ENCODE measurements at places on chromosomes 4 and X.

GRCh38 chr4:71460371-71460770, 121.6 kb downstream of the SLC4A4 start:
- no peak for DNase-seq

GRCh38 chr4:89212666-89213381, 94.8 kb downstream of the GPRIN3 start:
- DNase-seq: no peak

DNA sequence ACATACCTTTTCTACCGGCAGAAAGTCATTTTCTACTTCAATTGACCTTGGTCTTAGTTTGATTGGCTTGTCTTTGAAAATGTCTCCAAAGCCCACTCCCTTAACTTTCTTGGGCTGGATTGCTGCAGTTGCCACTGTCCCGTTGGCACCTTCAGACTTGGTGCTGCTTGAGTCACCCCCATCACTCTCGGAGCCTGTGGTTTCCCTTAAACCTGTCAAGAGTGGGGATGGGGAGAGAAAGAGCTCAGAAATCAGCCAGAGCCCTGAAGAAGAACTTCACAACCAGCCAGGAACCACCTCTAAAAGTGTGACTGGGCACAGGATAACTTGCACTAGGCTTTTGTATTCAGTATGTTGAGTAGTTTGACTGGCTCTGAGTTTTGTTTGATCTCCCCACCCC, 168.5 kb upstream of the MAP3K15 start:
- DNase-seq: no peak

DNA sequence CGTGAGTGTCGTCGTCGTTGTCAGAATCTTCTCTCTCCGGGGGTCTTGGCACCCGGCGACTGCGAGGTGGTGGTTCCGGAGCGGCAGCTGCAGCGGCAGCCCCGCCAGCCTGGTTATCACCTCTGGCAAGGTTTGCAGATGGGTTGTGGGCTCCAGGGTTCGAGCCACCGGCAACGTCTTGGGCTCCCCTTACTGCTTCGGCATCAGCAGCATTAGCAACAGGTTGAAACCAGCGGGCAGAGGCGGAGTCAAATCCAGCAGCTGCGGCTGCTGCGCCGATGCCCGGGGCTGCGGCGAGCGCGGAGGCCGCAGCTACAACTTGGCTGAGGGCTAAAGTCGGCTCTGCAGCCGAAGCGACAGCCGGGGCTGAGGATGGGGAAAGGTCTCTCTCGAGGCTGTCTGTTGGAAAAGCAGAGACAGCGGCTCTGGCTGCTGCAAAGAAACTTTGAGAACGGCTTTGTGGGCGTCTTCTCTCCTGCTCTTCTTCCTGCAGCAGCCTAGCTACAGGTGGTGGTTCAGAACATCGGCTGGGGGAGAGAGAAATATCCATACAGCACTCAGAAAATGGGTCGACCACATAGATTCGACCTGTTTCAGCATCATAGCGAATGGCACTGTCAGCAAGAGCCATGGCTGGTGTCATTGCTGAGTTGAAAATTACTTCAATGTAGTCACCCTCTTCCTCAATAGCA, 3.6 kb downstream of the IRS4 start:
- DNase-seq: no peak

DNA sequence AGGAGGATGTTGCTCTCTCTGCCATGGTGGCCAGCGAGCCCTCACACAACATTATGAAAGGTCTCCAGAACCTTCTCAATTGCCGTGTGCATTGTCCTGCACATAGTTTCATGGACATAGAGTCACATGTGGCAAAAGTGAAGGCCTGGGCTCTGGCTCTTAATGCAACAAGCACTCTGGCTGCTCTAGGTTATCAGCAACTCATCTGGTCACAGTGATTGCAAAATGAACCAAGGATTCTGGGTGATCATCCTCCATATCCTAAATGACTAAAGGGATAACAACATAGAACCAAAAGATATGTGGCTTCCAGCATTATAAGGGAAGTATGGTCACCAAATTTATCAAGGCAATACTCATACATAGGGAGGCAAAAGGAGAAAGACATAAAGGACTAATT, 175.2 kb downstream of the MGST2 start:
- no peak for DNase-seq

- no peak for DNase-seq
Observed at GRCh38 chr4:101697266-101697665, 93.3 kb upstream of the BANK1 start.
